NCI-H187 treated with DMSO at 0.1 percent for 48 hours (cell line): ENCODE measurements at places on chromosomes 4 and X.

DNA sequence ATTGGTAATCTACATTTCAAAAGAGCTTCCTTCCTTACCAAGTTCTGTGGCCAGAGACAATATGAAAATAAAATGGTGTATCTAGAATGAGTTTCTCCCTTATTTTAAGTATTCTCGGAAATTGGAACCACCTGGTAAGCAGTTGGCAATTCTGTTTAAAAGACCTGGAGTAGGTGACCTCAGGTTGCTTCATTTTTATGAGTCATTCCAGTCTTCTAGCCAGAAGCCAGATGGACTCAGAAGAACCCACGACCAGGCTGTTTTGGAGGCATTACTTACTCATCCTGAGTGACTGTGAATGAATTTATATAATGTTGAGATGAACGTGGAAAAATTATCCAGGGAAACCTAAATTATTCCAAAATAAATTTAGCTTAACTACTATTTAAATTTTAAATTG is 9.1 kb downstream of the BMPR1B start:
- DNase-seq, result no peak

DNA sequence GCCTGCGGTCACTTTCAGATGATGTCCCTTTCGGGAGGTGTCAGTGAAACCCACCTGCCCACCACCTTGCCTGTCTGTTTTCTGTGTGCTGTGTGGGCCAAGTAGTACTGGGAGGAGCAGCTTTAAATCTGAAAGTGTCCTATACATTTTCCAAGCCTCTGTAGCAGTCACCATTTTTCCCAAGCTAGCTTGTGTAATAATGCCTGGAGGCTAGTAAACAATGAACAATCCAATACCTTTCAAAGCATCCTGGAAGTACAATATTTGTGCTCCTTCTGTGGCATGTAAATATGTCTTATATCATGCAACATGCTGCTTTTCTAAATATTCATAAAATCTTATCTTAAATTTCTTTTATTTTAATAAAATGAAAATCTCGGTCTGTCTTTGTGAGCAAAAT is 111.6 kb upstream of the C1GALT1C1 start:
- DNase-seq, result no peak

- DNase-seq, result no peak
Measured at GRCh38 chrX:110588853-110589252, 206.8 kb downstream of the CHRDL1 start.

- DNase-seq, result no peak
Measured at GRCh38 chr4:98614094-98614493, 44.3 kb downstream of the TSPAN5 start.

- no peak for DNase-seq
Measured at GRCh38 chr4:105714071-105714521, 5.5 kb downstream of the GSTCD start.
